Cardiac muscle cell (in vitro differentiated cells and primary cell): ENCODE measurements at places on chromosomes 3 and 15.

DNA sequence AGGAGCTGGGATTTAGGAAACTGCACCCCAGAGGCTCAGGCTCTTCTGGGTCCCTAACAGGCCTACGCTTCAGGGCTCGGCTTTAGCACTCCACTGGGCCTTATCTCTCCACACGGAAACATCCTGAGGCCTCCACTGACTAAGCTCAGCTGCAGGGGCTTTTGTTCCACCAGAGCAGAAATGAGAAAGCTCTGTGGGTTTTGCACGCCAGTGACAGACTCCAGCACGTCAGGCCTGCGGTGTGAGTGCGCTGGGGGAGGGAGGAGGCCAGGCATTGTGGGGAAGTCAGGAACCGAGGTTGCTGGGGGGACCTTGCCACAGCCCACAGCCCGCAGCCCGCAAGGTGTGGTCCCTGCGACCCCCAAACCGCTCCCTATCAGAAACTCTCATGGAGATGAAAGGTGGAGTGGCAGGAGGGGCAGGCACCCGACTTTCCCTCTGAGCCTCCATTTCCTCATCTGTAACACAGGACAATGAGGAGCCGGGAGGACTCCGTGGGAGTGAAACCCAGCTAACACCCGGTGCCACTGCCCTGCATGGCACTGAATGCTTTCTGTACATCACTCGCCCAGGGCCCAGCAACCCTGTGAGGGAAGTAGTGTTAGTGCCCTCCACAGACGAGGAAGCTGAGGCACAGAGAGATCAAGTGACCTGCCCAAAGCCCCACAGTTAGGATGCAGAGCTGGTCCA lies 106.5 kb downstream of the TPRA1 start:
- H3K27me3 ChIP-seq: no peaks in the 10 kb centered on the region
- no peak overlapping the region for H3K27ac ChIP-seq
- DNase-seq: no peak
- H3K36me3 ChIP-seq: no peaks in the 10 kb centered on the region

GRCh38 chr15:74050556-74051234 lies 31.7 kb downstream of the GOLGA6A start:
- no peak overlapping the region for H3K27ac ChIP-seq
- no peaks in the 10 kb centered on the region for H3K4me1 ChIP-seq
- no peaks in the 10 kb centered on the region for H3K36me3 ChIP-seq
- no peak overlapping the region for H3K4me3 ChIP-seq

GRCh38 chr3:146594843-146595482 lies 10.2 kb downstream of the PLSCR5 start:
- peaks cover 7% of the 10 kb centered on the region for H3K4me1 ChIP-seq
- no peak overlapping the region for H3K4me3 ChIP-seq
- no peaks in the 10 kb centered on the region for H3K27me3 ChIP-seq

DNA sequence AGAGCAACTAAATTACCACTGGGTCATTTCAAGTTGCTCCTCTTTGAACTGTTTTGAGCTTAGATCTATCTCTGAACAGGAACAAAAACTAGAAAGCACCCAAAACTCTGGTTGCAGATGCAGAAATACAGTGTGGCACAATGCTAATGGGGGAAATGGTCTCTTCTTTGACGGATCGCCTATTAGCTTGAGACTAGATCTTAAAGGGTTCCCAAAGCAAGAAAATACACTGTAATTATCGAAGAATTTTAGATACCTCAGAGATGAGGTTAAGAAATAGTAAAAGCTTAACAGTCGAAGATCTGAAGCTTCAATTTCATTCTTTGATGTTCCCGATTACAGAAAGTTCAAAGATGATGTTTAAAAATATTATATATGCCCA lies 818 bp downstream of the PPP1R2 start:
- H3K4me1 ChIP-seq: peaks cover 26% of the 10 kb centered on the region
- no peak for DNase-seq
- no peaks in the 10 kb centered on the region for H3K27me3 ChIP-seq
- peak overlapping the region; percentile 97 for H3K27ac ChIP-seq
- H3K36me3 ChIP-seq: no peaks in the 10 kb centered on the region

- no peak overlapping the region for H3K4me3 ChIP-seq
- H3K36me3 ChIP-seq: no peaks in the 10 kb centered on the region
- no peaks in the 10 kb centered on the region for H3K27me3 ChIP-seq
- H3K27ac ChIP-seq: no peak overlapping the region
Observed at GRCh38 chr15:63463036-63463435, 41.4 kb upstream of the USP3 start.

GRCh38 chr3:63674586-63674985 lies 22.1 kb downstream of the SNTN start:
- no peaks in the 10 kb centered on the region for H3K36me3 ChIP-seq
- H3K27me3 ChIP-seq: no peaks in the 10 kb centered on the region
- H3K4me1 ChIP-seq: no peaks in the 10 kb centered on the region
- H3K4me3 ChIP-seq: no peak overlapping the region
- no peak overlapping the region for H3K27ac ChIP-seq

- H3K4me3 ChIP-seq: no peak overlapping the region
- DNase-seq: no peak
- H3K36me3 ChIP-seq: no peaks in the 10 kb centered on the region
- peaks cover 3% of the 10 kb centered on the region for H3K4me1 ChIP-seq
Observed at GRCh38 chr3:143349455-143349854, 229.9 kb downstream of the CHST2 start.

DNA sequence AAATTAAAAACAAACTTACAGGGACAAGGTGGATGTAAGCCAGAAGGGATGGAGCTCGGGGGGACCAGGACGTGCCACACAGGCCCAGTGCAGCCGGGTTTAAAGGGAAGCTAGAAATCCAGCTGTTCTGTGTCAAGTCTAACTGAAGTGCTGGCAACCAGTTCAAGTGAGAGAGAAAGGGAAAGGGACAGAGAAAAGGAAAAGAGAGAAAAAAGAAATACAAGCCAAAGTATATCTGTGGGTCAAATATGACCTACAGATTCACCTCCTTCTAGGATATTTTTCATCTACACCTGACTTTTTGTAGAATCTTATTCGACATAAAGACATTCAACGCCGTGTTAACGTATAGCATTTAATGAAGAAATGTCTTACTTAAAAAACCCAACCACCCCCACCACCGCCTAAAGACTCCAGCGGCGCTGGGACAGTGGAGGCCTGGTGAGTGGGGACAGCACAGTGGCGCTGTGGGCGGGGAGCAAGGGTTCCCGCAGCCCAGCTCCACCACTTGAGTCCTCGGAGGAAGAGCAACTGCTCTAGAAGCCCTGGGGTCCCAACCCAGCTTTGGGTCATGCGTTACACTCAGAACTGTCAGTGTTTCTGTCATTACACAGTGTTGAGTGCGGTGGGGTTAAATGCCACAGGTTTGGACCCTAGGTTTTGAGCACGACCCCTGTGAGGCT lies 62.3 kb downstream of the CHSY1 start:
- H3K4me1 ChIP-seq: peaks cover 49% of the 10 kb centered on the region
- no peak for DNase-seq
- no peaks in the 10 kb centered on the region for H3K27me3 ChIP-seq
- H3K36me3 ChIP-seq: no peaks in the 10 kb centered on the region
- H3K4me3 ChIP-seq: no peak overlapping the region
- peak overlapping the region; percentile 81 for H3K27ac ChIP-seq

- peaks cover 6% of the 10 kb centered on the region for H3K4me1 ChIP-seq
- DNase-seq: no peak
- no peaks in the 10 kb centered on the region for H3K27me3 ChIP-seq
- H3K4me3 ChIP-seq: no peak overlapping the region
Observed at GRCh38 chr15:77111789-77112188, 40.9 kb upstream of the TSPAN3 start.

GRCh38 chr15:65867244-65867643 lies 2.0 kb upstream of the RAB11A start:
- no peak overlapping the region for H3K4me3 ChIP-seq
- no peak for DNase-seq
- H3K4me1 ChIP-seq: peaks cover 3% of the 10 kb centered on the region

GRCh38 chr3:140530603-140531002 lies 147.3 kb upstream of the TRIM42 start:
- DNase-seq: no peak
- no peaks in the 10 kb centered on the region for H3K36me3 ChIP-seq
- H3K4me3 ChIP-seq: no peak overlapping the region

GRCh38 chr3:186844908-186845307 lies 2.4 kb downstream of the ADIPOQ start:
- H3K4me3 ChIP-seq: no peak overlapping the region
- DNase-seq: no peak
- H3K27me3 ChIP-seq: no peaks in the 10 kb centered on the region
- H3K36me3 ChIP-seq: no peaks in the 10 kb centered on the region

DNA sequence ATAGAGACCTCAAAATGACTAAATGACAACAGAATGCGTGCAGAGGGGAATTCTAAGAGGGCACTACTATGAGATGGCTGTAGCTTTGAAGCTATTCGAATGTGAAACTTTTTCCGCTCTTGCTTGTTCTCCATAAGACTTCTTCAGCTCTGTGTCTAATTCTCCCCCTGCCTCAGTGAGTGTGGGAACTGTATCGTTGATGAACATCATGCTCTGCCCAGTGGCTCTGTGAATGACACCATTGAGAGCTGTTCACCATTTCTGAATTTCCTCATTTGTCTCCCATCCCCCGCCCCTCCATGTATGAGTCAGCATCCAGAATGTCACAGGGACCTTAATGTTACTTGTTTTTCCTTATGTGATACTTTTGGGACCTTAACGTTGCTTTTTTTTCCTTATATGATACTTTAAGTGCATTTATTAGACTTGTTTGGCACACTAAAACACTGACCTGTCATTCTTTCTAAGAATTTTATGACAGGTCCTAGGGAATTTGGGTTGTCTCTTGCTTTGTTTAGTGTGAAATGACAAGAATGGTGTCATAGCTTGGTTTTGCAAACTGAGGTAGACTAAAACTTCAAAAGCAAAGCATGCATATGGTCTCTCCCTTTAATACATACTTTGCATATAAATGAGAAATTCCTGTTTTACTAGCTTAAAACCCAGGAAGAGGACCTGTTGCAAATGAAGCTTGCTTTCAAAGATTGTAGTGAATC lies 99.6 kb downstream of the FNDC3B start:
- H3K36me3 ChIP-seq: no peaks in the 10 kb centered on the region
- H3K27ac ChIP-seq: peak overlapping the region; percentile 8
- DNase-seq: peak; percentile 18
- no peak overlapping the region for H3K4me3 ChIP-seq
- peaks cover 50% of the 10 kb centered on the region for H3K4me1 ChIP-seq
